ENCODE measurements at places on chromosomes 12 and 14. TPM values are rescaled to one million over a fixed set of nuclear protein-coding genes. Genes with fewer than 3 reads are reported as not detected.

FOXM1 gene
- 0.24 TPM for total RNA-seq

RNF212B gene
- total RNA-seq: not detected

ENDOU gene
- total RNA-seq: 0.38 TPM

CLEC1B gene
- not detected for total RNA-seq

Measured in posterior vena cava (tissue), 2 donors.